ENCODE measurements at places on chromosomes 4 and X.

DNA sequence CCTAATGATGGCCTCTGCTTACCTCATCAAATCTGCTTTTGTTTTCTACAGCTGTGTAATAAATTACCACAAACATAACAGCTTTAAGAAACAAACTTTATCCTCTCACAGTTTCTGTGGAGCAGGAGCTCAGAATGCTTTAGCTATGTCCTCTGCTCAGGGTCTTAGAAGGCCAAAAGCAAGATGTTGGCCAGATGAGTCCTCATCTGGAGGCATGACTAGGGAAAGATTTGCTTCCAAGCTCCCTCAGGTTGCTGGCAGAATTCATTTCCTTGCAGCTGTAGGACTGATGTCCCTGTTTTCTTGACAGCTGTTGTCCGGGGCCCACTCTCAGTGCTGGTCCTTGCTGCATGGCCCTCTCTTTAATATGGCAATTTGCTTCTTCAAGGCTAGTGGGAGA is 116.7 kb upstream of the PDE5A start:
- no peak for DNase-seq

DNA sequence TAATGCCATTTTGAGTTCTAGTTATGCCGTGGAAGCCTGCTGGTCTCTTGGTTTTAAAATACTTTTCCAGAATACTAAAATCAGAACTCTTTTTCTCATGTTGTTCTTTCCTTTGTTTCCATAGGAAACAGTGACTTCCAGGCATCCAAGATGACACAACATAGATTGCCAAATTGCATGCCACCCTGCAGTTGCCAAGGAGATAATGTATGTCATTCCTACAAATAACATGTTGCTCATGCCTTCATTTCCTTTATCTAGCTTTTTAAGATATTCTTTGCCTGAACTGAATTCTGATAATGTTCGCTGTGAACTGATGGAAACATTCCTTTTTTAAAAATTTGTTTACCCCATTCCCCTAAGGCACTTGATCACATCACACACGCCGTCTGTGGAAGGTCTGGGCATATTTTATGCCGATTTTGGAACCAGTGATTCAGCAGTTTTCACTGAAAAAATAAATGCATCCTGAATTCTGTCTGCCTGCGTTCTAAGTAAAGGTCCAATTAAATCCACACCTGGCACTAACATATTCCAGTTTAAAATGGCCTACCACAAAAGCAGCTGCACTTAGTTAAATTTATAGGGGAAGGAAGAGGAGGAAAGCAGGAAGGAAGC is 38.0 kb upstream of the COX7B2 start:
- DNase-seq, result no peak

DNA sequence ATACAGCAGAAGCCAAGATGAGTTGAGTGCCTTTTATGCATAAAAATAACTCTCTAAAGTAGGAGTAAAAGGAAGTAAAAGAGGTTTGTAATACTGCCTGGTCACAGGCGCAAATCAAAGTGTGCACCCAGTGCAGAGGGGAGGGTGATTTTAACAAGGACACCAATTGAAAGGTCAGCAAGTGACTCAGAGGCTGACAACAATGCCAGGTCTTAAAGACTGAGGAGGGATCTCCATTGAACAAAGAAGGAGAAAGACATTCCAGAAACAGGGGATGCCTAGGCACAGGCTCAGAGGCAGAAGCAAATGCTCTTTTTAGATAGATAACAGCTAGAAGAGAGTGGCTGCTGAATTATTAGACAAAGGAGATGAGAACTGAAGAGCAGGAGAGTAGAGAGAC is 297.4 kb upstream of the VCX start:
- DNase-seq, result no peak

GRCh38 chr4:127832585-127832984 is 48.1 kb upstream of the PLK4 start:
- DNase-seq, result no peak

DNA sequence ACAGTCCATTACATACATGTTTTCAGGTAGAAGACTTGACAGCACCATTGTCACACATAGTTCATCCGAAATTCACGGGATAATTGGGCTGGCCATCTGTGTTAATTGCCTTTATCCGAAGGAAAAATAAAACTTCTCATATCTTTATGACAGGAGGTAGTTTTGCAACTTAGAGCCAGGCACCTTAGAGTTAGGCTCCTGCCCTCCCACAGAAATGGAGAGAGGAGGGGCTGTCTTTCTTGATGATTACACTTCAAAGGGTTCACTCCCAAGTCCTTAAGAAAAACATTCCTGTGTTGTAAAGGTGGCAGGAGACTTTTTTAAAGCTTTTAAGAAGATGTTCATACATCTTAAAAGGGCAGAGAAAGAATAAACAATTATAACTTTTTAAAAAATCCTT is 10.5 kb upstream of the SCARB2 start:
- DNase-seq, result no peak

DNA sequence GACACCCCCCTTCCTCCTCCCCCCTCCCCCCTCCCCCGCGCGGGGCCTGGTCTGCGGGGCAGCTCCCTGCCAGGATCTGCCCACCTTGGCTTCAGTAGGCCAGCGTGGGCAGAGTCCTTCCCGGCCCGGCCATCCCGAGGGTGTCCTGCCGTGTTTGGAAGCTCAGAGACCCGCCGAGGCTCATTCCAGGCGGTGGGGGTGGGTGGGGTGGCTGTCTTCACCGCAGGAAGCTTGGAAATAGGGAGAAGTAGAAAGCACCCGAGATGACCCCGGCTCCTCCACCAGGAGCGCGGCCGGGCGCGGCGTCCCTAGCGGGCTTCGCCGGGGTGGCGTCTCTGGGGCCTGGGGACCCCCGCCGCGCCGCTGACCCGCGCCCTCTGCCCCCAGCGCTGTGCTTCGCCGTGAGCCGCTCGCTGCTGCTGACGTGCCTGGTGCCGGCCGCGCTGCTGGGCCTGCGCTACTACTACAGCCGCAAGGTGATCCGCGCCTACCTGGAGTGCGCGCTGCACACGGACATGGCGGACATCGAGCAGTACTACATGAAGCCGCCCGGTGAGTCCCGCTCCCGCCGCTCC is 1.6 kb downstream of the NAT8L start:
- no peak for DNase-seq

GRCh38 chr4:88981556-88981955 is 75.4 kb downstream of the FAM13A start:
- DNase-seq, result no peak

GRCh38 chr4:107874024-107874423 is 49.3 kb downstream of the SGMS2 start:
- no peak for DNase-seq

DNA sequence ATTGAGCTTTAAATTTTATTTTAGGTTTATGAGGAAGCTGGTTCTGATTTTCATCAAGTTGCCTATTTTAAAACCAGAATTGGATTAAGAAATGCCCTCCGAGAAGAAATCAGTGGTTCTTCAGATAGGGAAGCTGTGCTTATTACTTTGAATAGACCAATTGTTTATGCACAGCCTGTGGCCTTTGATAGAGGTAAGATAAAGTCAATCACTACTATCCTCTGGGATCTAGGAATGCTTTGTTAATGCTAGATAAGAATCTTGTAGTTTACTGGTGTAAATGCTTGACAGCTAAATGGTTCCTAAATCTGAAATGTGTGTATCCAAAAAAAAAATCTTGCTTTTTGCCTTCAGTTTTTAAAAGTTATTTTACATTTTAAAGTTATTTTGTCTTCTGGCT is 73.0 kb upstream of the ADAD1 start:
- DNase-seq, result no peak

DNA sequence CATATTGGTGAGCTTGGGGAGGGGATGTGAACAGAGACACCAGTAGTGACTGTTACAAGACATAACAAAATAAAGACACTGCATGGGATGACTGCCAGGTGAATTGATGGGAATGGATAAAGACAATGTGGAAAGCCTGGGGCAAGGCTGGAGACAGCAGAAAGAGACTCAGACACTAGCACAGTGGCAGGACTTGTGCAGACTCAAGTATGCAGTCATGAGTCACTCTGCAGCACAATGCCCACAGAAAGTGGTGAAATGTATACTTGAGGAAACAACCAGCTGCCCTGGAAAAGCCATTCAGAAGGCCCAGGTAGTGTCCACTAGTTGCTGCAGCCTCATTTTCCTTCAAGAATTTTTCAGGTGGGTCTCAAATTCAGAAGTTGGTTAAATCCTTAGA is 452.3 kb downstream of the MID1IP1 start:
- no peak for DNase-seq

DNA sequence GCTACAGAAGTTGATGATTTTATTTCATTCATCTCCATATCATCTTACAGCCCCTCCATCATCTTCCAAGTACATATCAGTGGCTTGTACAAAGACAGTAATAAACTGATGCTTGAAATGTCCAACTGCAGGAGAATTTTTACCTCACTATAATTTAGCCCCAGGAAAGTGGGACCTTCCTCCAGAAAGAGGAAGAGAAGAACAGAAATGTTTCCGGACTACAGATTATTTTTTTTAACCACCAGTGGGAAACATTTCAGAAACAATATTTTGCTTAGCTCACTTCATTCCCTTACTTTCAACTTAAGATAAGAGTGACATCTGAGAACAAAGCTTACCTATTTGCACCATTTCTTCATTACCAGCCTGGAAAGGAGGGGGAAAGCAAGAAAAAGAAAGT is 2.0 kb downstream of the ADAMTS3 start:
- DNase-seq, result no peak

- DNase-seq, result no peak
Observed at GRCh38 chr4:24914460-24914859, 1.6 kb upstream of the CCDC149 start.

DNA sequence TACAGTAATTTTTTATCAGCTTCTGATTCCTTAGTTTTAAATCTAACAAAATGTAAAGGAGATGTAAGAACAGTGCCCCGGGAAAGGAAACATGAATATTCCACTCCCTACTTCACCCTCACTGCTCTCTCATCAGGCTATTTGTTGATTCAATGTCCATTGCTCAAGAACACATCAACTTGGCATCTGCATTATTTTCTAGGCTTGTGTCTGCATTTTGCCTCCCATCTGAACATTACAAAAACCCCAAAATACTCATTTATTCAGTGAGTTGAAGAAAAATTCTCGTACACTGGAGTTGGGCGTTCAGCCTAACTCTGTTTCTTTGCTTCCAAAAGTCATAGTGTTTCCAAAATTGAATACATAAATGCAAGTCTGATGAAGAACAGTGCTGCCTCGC is 25.6 kb downstream of the ARHGAP6 start:
- DNase-seq, result no peak

DNA sequence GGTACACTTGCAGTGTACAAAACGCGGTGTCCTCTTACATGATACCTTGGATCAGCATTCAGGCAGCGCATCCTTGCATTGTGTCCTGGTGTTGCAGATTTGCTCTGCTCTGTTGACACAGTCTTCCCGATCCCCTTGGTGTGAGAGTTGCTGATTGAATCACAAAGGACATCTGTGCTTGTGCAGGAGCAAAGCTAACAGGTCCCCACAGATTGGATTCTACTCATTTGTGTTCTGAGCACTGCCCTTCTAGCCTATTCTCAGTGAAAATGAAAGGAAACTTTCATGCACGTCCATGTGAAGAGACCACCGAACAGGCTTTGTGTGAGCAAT is 171.4 kb downstream of the FRMPD4 start:
- DNase-seq, result no peak

GRCh38 chr4:155491336-155492120 is 114.8 kb upstream of the MAP9 start:
- DNase-seq, result no peak

DNA sequence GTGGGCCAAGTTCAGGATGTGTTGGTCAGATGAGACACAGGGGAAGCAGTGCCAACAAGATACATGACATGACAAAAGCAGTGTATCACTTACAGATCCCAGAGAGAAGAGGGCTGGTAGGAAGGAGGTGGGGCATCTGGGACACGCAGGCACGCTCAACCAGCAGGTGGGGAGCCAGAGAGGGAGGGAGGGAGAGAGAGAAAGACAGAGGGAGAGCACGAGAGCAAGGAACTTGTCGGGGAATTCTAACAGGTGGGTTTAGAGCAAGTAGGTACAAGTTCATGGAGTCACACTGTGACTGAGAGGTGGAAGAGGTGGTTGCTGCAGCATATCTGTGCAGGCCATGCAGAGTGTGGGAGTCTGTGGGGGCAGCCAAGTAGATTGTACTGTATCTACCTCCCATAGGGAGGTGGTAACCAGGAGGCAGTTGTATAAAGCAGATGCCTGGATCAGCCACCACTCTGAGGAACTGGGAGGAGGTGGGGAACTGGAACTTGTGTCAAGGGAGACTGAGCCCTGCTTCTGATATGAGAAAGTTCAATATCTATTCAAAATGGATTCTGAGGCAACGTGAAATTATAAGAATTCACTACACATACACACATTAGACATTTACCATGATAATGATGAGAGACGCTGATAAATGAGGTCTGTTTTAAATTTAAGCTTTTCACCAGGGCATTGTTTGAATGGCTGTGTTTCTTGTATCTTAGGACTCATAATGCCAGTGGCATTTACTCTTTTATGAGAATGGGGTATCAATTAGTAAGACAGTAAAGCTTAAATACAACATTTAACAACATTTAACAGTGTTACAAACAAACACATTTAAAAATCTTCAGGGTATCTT is 43.7 kb downstream of the BBS12 start:
- DNase-seq, result no peak

- no peak for DNase-seq
Observed at GRCh38 chr4:74408639-74409038, 36.3 kb upstream of the AREG start.

- DNase-seq, result no peak
Observed at GRCh38 chr4:175109933-175110332, 191.8 kb downstream of the ADAM29 start.

DNA sequence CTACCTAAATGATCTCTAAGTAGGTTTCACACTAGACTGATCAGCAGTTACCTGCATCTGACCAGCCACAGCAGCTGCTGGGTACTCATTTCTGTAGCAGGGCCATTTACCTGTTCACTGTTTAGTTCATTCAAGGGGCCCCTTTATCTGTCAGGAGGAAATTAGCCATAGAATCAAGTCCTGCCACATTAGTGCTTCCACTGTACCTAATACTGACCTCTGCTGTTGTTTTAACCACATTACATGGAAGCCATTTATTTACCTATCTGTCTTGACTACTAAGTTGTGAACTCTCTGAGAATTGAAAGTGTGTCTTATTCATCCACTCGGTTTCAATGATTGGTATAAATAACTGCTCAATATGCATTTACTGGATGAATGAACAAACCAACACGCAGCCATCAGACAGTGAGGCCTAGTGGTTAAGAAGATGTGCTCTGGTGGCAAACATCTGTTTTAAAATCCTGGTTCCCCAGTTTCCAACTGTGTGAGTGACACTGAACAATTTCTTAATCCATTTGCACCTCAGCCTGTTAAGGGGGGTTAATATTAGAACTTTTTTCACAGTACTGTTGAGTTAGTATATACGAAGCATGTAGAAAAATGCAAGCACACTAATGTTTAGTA is 30.0 kb upstream of the ANXA5 start:
- no peak for DNase-seq

DNA sequence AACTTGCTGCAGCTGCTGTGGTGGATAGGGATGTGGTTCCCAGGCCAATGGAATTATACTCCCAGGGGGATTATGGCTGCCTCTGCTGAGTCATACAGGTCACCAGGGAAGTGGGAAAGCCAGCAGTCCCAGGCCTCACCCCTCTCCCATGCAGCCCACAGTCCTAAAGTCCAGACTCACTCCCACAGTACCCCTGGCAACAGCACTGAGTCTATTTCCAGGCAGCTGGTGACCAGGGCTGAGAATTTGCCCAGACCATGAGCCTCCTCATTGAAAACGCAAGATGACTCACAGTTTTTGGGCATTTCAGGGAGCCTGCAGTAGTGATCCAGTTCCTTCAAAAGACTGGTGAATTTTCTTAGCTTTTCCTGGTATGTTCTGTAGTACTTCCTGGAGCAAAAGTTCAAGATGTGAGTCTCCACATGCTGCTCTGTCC is 137.6 kb downstream of the NPNT start:
- DNase-seq, result no peak

Measured in right hindlimb (tissue), 1 donor.